Psoas muscle (tissue), 8 donors: ENCODE measurements at places on chromosomes 16 and 17.

- DNase-seq = peak; percentile 68
Measured at GRCh38 chr17:50149417-50150353, 792 bp downstream of the PPP1R9B start.

- DNase-seq = peak; percentile 50
Measured at GRCh38 chr17:40303708-40304551, 5.0 kb upstream of the RARA start.

- DNase-seq = no peak
Measured at GRCh38 chr16:24102209-24102660, 153.9 kb upstream of the CACNG3 start.

DNA sequence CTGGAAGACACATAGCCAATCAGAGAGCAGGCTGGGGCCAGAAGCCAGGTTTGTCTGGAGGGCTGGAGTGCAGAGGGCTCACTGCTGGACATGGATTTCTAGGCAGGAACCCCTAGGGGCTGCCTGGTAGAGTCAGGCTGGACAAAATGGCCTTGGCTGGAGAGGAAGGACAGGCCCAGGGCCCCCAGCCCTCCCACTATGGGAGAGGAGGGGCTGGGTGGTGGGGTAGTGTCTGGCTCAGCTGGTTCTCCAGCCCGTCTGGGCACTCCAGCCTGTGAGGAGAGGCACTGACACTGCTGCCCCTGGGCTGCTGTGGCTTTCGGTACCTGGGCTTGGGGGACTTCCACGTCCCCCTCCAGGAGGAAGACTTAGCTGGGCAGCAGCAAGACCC lies 21.7 kb upstream of the DOK4 start:
- peak; percentile 29 for DNase-seq

GRCh38 chr16:57774705-57775285 lies 27.5 kb downstream of the KIFC3 start:
- DNase-seq = peak; percentile 5

- DNase-seq = no peak
Measured at GRCh38 chr17:15364615-15365014, 23.2 kb upstream of the TEKT3 start.

- DNase-seq = no peak
Measured at GRCh38 chr16:2814551-2815298, 2.3 kb upstream of the PRSS21 start.

DNA sequence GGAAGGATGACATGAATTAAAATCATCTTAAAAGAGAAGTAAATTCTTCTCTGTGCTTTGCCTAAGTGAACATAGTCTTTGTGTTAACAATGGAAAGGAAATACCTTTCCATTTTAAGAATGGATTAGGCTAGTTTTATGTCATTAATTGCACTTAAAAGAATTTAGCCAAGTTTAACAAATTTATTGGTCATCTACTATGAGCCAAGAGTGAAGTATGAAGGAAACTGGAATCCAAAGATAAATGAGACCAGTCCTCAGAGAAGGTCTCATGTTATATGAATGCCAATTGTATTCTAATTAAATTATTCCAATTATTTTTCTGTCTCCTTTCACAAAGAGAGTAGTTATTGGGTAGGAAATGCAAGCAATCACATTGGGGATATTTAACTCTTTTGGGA lies 741.3 kb upstream of the SOX9 start:
- DNase-seq = no peak

- DNase-seq = no peak
Measured at GRCh38 chr16:86963600-86964575, 353.3 kb downstream of the C16orf95 start.

DNA sequence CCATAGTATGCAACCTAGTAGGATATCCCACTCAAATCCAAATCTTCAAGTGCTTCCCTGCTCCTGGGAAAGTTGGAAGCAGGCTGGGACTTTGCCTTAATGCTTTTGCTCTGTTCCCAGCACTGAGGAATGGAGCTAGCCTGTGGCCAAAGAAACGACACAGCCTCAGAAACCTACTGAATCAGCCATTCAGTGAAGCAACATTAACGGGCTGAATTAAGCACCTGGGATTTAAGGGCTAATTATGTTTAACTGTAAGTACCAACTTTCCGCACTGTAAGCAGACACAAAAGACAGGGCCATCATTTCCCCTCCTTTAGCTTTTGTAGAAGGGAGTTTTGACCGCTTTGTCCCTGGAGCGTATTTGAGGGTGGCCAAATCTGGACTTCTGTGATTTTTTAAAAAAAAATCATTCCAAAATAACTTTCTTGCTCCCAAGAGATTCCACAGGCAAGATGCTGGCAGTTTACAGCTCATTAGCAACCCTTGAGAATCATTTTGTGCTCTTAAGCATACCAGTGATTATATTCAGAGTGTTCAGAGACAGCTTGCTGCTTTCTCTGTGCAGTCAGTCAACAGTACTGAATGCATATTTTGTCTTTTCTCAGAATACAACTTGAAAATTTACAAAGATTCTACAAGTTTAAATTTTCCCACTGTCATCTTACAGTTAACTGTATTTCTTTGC lies 17.6 kb upstream of the NOL11 start:
- no peak for DNase-seq

GRCh38 chr16:9328411-9328810 lies 237.0 kb downstream of the HAPSTR1 start:
- DNase-seq = no peak

DNA sequence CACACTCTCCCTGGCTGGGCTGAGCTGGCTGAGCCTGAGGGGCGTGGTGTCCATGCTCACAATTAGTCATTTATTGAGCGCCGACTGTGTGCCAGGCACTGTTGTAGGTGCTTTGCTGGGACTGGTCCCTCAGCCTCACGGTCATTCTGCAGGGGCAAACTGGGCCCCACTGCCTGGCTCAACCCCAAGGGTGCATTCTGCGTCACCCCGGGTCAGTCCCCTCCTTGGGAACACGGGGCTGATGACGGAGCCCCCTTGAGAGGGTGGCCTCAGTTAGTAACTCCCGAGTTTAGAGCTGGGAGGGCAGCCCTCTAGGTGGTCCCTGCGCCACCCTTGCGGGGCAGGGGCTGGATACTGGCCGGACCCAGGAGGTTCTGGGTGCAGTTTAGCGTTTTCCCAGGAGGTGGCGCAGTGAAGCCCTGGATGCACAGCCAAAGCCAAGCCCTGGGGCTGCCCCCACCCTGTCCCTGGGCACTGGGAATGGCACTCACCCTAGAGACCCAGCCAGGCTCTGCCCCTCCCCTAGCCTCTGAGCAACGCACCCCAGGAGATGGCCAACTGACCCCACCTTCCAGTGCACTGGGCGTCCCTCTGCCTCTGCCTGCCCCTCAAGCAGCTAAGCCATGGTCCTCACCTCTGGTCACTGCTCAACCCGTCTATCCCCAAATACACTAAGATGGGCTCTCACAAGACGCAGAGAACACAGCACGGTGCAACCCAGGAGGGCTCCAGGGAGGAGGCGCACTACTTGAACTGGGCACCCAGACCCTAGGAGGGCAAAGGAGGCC lies 243.2 kb upstream of the GSE1 start:
- peak; percentile 59 for DNase-seq

DNA sequence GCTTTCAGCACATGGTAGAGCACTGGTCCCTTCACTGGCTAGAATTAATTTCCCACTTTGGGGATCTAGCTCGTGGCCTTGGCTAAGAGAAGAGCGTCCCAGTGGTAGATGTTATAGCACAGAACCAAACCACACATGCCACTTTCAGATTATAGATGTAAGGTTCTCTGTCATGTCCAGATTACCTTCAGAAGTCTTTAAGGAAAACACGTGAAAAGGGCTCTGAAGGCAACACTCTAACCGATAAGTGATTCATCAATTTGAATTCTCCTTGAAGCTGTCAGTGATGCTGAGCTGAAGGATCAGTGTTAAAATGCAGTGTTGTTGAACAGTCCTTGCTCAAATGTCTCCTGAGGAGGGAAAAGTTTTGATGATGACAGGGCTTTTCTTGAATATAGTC lies 43.5 kb upstream of the VPS4A start:
- no peak for DNase-seq

GRCh38 chr17:52136166-52136565 lies 22.3 kb downstream of the CA10 start:
- no peak for DNase-seq

- DNase-seq = no peak
Measured at GRCh38 chr16:4052096-4052495, 64.1 kb downstream of the ADCY9 start.

DNA sequence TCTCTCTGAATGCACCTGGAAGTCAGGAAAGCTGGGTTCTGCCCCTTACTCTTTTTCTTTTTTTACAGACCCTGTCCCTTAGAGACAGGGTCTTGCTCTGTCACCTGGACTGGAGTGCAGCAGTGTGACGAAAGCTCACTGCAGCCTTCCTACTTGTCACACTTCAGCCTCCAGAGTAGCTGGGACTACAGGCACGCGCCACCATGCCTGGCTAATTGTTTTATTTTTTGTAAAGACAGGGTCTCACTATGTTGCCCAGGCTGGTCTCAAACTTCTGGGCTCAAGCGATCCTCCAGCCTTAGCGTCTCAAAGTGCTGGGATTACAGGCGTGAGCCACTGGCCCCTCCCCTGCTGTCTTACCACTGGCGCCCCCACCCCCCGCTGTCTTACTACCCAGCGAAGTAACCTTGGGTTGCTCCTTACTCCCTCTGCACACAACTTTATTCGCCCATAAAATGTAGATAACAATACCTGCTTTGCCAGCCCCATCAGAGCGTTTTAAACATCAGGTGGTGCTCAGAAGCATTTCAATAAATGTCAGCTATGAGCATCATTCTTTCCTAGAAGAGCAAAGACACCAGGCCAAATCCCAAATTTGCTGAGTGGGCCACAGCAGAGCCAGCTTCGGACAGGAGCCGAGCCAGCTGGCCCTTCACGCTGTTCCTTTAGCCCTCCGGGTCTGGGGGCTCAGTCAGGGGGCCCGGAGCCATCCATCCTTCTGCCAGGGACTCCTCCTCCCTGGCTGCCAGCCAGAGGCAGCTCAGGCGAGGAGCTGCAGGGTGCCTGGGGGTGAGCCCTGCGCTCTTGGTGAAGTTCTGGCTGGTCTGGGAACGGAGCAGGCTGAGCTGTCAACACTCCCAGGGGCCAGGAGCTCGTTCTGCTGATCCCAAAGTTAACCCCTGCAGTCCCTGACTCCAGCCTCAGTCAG lies 24.4 kb downstream of the SRL start:
- peak; percentile 62 for DNase-seq

GRCh38 chr17:64662774-64663367 lies 764 bp upstream of the SMURF2 start:
- no peak for DNase-seq

DNA sequence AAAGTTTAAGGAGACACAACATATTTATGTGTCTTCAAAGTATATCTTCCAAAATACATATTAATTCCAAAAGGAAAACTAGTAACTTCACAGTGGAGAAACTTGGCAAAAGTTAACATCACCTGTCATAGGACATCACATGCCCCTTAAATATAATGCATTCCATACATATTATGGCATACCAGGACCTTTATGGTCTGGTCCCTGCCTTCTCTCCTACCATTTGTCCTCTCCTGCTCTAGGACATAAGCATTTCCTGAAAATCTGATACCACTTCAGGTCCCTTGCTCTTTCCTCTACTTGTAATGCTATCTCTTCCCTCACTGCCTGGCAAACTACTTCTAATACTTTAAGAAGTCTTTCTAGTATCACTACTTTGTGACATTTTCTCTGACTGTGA lies 168.1 kb upstream of the RBL2 start:
- DNase-seq = no peak

DNA sequence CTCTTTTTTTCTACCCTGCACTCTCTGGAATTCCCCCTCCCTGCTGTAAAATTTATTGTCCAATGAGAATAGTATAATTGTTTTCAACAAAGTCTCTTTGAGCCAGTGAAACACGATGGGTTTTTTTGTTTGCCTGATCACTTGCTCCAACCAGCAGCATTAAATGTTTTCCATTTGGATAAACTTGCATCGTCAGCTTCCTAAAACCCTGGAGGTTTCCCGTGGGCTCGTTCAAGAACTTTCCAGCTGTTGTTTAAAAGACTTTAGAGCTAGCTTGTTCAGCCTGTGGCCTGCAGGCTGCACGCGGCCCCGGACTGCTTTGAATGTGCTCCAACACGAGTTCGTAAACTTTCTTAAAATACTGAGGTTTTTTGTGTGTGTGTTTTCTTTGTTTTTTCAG lies 14.9 kb downstream of the NAGPA start:
- DNase-seq = no peak

- no peak for DNase-seq
Measured at GRCh38 chr16:62657116-62657515, 620.9 kb upstream of the CDH8 start.

DNA sequence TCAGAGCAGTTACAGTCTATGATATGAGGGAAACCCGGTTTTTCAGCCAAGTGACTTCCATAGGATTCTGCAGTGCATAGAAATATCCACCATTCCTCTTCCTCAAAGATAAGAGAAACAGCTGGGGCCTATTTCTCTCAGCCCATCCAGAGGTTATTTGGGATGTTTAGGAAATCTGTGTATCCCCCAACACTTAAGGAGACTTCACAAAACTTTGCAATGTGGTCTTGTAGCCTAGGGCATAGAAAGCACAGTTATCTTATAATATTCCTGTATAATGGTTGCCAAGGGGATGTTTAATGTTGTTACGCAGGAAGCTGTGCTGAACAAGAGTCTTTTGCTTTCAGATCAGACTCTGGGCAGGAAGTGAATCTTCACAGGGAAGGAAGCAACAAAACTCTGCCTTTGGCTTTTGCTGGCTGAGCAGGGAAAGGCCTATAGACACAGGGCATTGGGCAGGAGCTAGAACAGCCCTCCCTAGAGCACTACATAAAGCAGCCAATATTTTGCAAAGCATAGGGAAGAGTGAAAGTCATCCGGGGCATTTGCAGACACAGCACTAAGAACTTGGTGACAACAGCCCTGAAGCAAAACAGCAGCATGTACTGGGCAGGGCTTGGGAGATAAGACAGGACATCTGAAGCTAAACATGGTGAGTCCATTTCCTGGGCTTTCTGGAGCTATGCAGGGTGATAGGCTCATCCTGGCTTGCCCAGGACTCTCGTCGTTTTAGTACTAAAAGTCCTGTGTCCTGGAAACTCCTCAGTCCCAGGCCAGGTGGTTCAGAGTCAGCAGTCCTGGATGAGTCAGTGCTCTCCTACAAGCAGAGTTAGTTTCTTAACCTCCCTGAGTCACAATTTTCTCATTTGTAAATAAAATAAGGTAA lies 18.7 kb upstream of the BEAN1 start:
- no peak for DNase-seq

DNA sequence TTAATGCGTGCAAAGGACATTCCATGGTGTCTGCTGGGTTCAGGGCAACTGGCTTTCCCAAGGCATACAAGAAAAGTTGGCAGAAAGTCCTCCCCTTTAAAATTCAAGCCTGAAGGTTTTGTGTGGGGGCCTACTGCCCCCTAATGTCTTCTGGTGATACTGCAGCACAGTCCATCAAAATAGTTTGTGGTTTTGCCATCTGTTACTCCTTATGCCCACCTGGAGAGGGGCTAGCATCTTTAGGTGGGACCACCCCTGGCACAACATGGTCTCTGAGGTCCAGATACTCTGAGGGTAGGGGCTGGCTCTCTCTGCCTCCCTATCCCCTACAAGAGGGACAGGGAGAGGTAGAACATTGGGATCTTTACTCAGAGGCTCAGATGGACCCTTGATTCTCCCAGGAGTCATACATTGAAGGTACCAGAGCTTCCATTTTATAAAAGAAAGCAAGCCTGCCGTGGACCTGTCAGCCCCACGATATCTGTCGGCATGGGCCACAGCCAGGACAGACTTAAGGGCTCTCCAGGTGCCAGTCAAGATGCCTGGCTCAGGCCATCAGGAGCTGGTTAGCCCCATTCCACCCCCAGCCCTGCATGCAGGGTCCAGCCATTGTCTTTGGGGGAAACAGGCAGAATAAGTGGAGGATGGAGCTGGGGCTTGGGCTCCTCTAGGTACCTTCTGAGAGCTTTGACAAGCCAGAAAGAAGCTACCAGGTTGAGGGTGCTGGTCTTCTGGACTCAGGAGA lies 6.3 kb downstream of the ESRP2 start:
- DNase-seq = no peak
